Frontal cortex (tissue), 4 donors: ENCODE measurements at places on chromosomes 2 and 18. TPM values are rescaled to one million over a fixed set of nuclear protein-coding genes. Genes with fewer than 3 reads are reported as not detected.

Gene CASP8
- total RNA-seq, result 1.6 TPM

Gene COL6A3
- total RNA-seq, result 12.2 TPM

Gene CYBRD1
- 10.2 TPM for total RNA-seq

Gene SPAST
- 293 TPM for total RNA-seq

Gene CPS1
- 2.9 TPM for total RNA-seq

Gene DSC3
- 0.82 TPM for total RNA-seq

Gene CCL20
- not detected for total RNA-seq

Gene CAPN14
- 0.82 TPM for total RNA-seq

Gene CLEC4F
- total RNA-seq, result not detected

Gene STPG4
- total RNA-seq, result 0.41 TPM

GRCh38 chr18:50360611-50361010 is 14.2 kb upstream of the SKA1 start:
- DNase-seq, result no peak

DNA sequence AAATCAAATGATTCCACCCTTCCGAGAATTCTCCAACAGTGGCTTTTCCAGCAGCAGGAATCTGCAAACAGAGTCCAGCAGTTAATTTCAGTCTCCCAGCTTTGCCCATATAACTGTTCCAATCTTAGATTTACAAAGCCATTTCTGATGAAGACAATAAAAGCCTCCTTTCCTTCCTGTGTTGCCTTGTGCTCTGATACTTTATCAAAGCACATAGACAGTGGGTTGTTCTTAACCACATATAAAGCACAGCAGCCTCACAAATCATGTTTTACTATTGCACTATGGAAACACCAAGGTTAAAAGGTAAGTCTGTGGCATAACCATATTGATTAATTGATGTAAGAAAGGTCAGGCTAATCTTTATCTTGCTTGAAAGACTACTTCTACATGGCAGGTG is 89.8 kb upstream of the MMADHC start:
- DNase-seq, result no peak

- no peak for DNase-seq
Measured at GRCh38 chr18:34695310-34695709, 14.8 kb upstream of the DTNA start.

- no peak for DNase-seq
Measured at GRCh38 chr2:201685156-201685555, 13.3 kb downstream of the MPP4 start.

GRCh38 chr18:80175451-80176204 is 66.6 kb downstream of the ADNP2 start:
- DNase-seq, result no peak

DNA sequence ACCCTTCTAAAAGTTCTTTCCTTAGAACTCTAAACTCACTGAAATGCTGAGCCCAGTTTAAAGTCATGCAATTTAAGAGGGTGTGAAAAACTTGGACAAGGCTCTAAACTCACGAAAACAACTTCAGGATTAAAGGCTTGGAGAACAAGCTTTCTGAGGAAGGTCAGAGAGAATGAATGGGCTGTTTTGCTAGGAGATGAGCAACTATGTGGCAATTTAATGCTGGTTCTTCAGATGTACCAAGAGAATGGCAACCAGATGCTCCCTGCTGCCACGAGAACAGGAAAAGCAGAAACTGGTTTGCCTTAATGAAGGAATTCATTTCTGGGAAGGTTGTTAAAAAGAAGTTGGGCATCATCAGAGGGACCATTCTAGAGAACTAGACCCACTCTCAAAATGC is 77.8 kb upstream of the PMAIP1 start:
- no peak for DNase-seq

DNA sequence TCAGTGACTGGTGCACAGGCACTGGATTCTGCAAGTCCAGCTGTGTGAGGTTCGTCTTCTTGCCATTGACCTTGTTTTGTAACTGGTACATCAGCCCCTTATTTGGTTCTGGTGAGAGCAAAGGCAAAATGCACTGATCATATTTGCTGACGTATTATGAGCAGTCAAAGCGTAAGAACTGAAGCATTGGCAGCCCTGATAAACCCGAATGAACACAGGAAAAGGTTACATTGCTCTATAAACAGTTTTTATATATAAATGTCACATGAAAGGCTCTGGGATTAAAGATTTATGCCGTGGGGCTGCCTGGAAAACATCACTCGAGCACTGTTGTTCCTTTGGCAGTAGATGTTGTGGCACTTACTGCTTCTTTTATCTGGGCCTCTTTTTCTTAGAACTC is 167.9 kb downstream of the IRS1 start:
- DNase-seq, result no peak

DNA sequence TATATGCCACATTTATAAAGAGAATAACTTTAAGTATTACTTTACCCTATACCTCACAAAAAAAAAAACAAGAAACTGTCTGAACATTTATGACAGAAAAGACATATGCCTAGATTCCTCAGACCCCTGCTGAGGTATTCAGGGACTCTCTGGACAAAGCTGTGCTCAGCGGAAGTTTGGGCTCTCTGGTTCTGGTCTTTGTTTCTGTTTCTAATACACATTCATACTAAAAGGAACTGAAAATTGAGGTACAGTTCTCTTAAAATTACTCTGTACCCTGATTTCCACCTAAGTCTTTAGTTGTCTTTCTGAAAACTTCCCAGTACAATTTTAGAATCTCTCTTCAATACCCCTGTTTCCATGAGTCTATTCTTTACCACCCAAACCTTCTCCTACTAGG is 160.3 kb downstream of the IKZF2 start:
- no peak for DNase-seq

- DNase-seq, result no peak
Measured at GRCh38 chr2:122960759-122961641, 1064.1 kb upstream of the CNTNAP5 start.

- peak; percentile 22 for DNase-seq
Measured at GRCh38 chr2:222024932-222025880, 273.6 kb downstream of the PAX3 start.

DNA sequence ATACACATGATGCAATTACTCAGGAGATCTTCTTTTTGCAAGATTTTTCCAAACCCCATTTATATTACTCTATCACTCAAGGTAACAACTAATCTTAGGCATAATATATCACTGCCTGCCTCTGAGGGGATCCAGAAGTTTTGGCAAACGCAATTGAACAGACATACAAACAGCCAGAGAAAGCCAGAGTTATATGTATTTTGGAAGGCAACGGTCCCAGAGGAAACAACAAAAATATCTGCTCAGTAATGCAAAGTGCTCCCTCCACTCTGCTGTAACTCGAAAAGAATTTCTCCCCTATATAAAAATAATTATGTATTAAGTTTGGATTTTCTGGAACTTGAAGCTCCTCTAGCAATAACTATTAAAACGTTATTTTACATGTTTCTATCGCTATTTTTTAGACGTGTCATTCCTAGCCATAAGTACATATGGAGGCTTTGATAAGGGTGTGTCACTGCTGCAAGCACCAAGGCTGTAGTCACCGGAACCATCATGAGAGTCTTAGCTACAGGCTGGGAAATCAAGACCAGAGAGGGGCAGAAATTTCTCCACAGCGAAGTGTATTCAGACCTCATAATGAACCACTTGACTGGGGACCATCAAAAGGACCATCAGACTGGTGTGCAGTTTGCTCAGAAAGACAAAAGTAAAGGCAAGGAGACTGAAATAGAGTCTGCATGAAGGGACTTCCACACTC is 3.7 kb upstream of the GKN1 start:
- no peak for DNase-seq

GRCh38 chr18:26386002-26386401 is 159.8 kb downstream of the TAF4B start:
- DNase-seq, result no peak

DNA sequence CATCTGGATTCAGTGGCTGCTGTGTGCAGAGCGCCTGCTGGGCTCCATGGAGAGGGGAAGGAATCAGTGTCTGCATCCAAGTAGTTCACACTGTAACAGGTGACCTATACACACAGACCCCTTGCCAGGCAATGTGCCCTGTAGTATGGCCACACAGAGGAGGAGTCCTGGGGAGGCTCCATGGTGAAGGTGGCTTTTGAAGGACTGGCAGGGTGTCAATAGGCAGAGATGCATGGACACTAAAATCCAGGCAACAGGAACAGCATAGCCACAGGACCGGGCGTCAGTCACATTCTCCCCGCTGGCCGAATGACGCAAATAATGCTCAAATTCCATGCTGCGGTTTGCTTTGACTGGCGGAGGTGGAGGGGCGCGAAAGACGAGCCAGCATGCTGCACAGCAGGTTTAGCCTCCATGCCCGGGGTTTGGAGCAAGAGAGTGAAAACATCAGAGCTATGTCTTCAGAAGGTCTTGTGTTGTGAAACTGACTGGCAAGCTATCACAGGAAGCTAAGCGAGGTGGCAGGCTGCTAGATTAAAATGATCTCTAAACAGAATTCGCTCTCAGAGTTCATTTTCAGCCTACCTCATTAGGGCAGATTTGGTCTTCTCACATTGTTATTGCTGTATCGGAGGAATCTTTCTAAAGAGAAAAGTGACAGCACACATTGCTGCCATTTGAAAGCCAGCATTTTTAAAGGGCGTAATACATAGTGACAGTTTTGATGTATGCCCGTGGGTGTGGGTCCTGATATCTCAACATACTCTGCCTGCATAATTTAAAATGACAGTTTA is 1.2 kb upstream of the CHMP1B start:
- no peak for DNase-seq

DNA sequence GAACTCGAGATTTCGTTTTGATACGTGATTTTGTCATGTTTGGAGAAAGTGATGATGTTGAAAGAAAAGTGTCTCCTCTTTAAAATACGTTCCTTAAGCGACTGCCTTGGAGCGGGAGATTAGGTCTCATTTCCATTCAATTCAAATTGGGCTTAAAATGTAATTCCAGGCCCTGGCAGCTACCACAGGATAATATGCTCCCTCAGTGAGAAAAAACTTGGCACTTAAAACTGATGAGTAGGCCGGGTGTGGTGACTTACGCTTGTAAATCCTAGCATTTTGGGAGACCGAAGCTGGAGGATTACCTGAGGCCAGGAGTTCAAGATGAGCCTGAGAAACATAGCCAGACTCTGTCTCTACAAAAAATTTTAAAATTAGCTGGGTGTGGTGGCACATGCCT is 146.3 kb upstream of the L3MBTL4 start:
- DNase-seq, result no peak

DNA sequence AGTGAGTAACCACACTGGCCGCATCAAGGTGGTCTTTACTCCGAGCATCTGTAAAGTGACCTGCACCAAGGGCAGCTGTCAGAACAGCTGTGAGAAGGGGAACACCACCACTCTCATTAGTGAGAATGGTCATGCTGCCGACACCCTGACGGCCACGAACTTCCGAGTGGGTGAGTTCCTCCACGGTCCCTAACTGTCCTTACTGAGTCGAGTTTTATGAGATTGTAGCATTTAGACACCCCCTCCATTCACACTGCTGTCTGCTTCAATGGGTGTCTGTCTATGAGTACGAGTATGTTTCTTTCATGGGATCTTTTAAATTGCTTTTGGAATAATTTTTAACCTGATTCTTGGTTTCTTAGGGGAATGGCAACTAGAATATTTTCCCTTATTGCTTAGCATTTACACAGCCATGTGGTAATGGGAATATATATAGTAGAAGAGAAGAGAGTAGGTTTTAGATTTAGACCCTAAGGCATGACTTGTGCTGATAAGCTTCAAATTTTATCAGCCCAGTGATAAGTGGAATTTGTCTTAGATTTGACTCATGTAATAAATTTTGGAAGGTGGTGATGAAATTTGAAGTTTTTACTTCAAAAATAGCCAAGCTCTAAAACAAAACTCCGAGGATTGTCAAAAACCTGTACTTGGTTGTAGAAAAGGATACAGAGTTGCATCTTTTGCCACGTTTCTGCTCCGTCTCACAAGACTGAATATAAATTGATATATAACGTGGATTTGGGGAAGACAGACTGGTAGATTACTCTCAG is 188.2 kb downstream of the LTBP1 start:
- DNase-seq, result no peak

DNA sequence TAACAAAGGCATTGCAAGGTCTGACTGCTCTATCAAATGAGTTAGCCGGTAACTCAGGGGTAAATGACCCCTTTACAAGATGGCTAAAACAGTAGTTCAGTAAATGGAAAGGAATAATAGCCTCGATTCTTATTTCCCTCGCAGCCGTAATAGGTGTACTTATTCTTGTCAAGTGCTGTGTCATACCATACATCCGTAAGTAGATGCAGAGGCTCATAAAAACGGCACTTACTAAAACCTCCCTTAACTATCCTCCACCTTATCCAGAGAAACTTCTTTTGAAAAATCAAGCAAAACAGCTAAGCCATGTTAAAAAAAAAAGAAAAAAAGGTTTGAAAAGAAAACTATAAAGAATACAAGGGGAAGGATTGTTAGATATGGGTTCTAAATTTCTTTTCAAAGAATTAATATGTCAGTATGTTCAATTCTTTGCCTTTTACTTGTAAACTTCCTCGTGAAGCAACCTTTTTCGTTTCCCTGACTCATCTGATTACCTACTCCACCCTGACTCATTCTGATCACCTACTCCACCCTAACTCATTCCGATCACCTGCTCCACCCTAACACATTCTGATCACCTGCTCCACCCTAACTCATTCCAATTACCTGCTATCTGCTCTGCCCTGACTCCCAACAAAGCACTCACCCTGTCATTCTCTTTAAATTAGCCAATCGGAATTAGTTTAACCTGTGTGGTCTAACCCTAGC is 127.5 kb downstream of the SPAG16 start:
- no peak for DNase-seq

- DNase-seq, result no peak
Measured at GRCh38 chr18:62288665-62289008, 36.5 kb upstream of the TNFRSF11A start.

GRCh38 chr2:176490061-176490861 is 221.0 kb downstream of the MTX2 start:
- DNase-seq, result no peak

DNA sequence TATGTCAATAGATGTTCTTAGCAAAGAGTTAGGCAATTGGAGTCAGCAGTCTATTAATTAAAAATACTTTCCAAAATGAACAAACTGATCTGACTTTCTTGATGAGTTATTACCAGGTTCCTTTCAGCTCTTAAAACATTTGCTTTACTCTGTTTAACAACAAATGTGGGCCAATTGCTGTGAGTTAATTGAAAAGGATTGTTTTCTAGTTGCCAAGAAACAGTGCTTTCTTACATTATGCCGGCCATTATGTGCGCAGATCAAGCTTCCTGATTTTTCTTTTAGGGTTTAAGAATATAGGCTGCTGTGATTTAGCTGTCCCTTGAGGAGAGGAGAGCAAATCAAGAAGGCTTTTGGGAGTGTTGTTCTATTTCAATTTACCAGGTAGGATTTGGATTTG is 50.5 kb upstream of the ITPRID2 start:
- no peak for DNase-seq
